ENCODE measurements at places on chromosomes 13 and 19.

DNA sequence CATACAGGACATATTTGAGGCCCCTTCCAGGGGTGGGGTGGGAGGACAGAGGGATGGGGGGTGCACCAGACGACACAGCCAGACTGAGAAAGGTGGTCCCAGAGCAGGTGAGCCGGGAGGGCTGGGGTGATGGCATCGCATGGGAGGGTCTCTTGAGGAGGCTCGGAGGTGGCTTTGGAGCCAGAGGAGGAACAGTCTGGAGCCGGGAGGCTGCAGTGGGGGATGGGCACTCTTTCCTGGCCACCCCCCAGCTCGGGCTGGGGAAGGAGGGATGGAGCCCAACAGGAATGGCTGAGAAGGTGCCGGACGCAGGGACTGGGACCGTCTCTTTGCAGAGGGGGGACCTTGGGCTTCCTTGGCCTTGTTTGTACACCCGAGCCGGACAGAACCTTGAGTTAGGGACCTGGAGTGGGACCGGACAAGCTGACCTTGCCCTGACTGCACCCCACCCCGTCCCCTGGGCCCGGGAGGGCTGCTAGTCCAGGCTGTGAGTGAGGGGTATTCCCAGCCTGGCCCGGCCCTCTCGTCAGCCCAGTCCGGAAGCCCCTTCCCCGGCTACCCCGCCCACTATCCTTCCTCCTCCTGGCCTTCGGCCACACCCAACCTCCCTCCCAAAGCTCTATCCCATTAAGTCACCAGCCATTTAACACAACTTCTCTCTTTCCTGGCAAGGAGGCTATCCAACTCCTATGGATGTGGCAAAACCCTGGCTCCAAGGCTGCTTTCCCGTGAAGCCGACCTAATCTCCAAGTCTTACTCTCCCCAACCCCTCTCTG, 816 bp upstream of the TBXA2R start:
- peak; percentile 35 for DNase-seq

DNA sequence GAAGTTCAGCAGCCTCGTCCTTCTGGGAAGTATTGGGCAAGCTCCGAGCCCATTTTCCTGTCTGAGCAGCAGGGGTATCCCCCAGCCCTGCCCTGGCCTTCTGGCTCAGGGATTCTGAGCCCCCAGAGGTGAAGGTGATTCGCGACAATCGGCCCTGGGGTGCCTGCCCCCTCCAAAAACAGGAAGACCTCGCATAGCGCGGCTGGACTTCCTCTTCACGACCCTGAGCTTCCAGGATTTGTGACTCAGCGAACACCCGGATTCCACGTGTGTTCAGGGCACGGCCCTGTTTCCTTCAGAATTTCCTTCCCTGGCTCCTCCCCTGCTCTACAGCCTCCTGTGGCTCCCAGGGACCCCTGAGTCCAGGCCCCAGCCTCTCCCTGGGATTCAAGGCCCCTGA, at the start of gene SEMA6B:
TSS of gene SEMA6B (minus strand) at position 116 of the 400 bp plus-strand sequence. CDS start 1,227 bp downstream, outside the sequence.
- no peak for DNase-seq

GRCh38 chr13:81927347-81927746, 1586.4 kb upstream of the SPRY2 start:
- DNase-seq: no peak

- no peak for DNase-seq
Observed at GRCh38 chr19:58261968-58262921, 16.5 kb upstream of the ZNF8 start.

DNA sequence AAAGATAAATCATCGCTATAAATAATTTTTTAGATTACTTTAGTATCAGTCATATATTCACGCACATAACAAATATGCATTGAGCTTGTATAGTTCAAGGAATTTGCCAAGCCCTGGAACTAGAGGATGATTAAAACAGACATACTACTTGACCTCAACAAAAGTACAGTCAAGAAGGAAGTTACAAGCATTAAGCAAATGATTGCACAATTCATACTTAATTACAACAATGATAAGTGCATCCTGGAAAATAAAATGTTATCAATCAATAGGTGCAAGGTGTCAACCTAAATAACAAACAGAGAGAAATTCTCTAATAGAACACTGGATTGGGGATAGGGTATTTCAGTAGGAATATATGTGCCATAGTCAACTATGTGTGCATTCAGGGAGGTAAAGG, 491.2 kb downstream of the GPC5 start:
- DNase-seq: peak; percentile 4

DNA sequence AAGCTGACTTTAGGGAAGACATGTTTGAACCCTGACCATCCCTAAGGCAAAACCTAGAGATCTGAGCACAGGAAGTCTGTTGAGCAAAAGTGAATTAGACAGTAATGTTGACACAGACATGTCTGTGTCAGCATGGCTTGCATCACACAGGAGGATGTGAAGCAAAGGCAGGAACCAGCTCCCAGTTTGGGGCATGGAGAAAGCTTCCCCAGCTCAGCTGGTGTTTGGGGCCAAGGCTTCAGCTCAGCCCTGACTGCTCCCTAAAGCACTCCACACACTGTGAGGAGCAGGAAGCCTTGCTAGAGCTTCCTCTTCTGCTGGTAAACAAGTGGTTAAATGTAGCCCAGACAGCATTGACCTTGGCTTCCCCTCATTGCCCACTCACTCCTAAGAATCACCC, 153.8 kb upstream of the UBL3 start:
- DNase-seq: peak; percentile 28

Data from fibroblast of skin of abdomen (primary cell).